Bronchial smooth muscle cell (primary cell): ENCODE measurements at places on chromosomes 3 and 15. TPM values are rescaled to one million over a fixed set of nuclear protein-coding genes. Genes with fewer than 3 reads are reported as not detected.

C3orf49 gene
- not detected in 2 replicates for total RNA-seq

RARB gene
- 3.1 and 11.7 TPM in 2 replicates for total RNA-seq

CHRNA5 gene
- total RNA-seq, result 0.47 and 0.94 TPM in 2 replicates

CFAP92 gene
- under 0.01 TPM in 1 of 2 replicates, not detected in the other for total RNA-seq

TAGLN3 gene
- 0.69 and 4.4 TPM in 2 replicates for total RNA-seq
